Forelimb muscle (tissue), 1 donor: ENCODE measurements at places on chromosomes 16 and 17. TPM values are rescaled to one million over a fixed set of nuclear protein-coding genes. Genes with fewer than 3 reads are reported as not detected.

Gene HASPIN
- 9.4 TPM for polyA plus RNA-seq

DNA sequence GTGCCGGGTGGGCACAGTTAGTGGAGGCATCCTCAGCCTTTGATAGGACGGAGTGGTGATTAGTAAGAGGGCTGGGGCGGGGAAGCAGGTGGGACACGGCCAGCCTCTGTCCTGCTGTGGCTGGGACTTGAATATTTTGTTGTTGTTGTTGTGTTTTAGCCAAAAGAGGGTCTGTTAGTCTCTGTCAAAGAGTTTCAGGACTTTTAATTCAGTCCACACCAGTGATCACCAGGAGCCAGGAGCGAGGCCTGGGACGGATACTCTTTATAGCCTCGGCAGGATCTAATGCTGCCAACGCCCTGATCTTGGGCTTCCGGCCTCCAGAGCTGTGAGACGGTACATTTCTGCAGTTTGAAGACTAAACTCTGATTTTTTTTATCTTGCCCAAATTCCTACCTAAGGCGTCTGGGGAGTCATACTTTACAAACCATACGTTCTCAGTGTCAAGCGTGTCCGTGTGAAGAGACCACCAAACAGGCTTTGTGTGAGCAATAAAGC lies 2.9 kb upstream of the RNF213 start:
- no peak for DNase-seq

DNA sequence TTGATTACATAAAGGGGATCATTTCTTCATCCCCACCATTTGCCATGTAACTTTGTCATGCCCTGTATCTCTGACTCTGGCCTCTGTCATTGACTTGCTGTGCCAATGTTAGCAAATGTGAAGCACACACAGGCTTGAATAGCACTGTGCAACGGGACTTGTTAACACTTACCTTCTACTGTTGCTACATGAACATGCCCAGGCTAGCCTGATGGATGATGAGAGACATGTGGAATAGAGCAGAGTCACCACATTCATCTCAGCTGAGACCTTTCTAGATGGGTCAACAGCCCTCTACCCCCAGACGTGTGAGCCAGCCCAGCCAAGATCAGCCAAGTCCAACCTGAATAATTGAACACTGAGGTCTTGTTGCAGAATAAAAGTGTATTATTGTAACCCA lies 162.1 kb upstream of the SALL1 start:
- no peak for DNase-seq

DNA sequence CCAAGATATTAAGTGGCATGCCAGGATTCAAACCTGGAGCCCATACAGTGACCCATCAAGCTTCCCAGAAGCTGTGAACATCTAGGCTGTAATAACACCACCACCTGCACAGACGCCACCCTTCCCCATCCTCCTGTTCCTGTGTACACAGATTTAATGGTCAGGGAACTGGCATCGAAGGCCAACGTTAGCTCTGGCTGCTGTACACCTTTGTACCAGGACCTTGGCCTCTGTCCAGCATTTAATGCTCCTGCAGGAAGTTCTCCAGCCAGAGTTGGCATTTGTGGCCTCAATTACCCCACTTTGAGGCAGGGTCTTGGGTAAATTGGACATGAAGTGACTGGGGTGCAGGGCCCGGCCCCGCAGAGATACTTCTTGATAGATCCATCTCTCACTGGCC lies 49.3 kb downstream of the SCNN1B start:
- DNase-seq = no peak

- no peak for DNase-seq
Measured at GRCh38 chr16:4244254-4245076, 2.6 kb upstream of the SRL start.

- no peak for DNase-seq
Measured at GRCh38 chr17:49925921-49926320, 43.1 kb upstream of the DLX4 start.

Gene GRAPL
- polyA plus RNA-seq = 3.1 TPM
